ENCODE measurements at places on chromosomes 12 and 14.
A peak's percentile ranks its signal among the peaks of the same experiment; 100 is the strongest.

DNA sequence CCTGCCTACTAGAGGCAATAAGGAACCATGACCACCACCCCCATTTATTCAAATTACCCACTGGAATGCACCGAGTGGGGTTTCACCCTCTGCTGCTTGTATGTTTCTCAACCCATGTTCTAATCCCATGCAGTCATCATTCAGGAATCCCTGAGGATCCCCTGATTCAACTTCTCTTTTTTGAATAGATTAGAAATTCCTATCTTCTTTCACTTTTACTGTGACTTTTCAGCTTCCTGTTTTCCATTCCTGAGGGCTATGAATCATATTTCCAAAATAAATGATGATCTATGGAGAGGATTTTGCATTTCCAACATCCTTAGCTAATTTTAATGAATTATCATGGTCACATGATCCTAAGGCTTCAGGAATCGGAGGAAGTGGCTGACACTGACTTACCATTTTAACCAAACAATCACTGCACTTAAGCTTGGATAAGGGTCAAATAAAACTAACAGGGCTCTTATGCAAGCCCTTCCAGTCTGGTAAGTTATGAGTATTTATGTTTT, 19.4 kb upstream of the P2RX4 start:
- peak; percentile 87 for DNase-seq

- DNase-seq: no peak
These were observed 309.8 kb downstream of the TMEM121 start for GRCh38 chr14:105836160-105836559.

DNA sequence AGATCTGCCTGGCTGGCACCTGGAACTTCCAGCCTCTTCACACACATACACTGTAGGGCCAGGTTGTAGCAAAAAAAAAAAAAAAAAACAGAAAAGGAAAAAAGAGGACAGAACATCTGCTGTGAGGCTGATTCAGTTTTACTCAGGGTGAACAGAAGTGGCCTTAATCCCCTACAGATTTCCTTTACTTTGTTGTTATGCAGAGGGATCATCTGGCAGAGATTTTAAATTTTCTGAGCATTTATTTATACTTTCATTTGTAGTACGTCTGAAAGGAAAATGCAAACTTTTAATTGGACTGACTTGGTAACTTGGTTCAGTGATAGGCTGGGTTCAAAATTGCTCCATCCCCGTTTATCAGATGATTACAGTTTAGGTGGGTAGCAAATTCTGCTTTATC, 50.8 kb upstream of the PRICKLE1 start:
- no peak for DNase-seq

GRCh38 chr12:100974341-100974740, 179.8 kb downstream of the ANO4 start:
- DNase-seq: no peak

- DNase-seq: no peak
These were observed 184.0 kb upstream of the SYT1 start for GRCh38 chr12:78680596-78680995.

DNA sequence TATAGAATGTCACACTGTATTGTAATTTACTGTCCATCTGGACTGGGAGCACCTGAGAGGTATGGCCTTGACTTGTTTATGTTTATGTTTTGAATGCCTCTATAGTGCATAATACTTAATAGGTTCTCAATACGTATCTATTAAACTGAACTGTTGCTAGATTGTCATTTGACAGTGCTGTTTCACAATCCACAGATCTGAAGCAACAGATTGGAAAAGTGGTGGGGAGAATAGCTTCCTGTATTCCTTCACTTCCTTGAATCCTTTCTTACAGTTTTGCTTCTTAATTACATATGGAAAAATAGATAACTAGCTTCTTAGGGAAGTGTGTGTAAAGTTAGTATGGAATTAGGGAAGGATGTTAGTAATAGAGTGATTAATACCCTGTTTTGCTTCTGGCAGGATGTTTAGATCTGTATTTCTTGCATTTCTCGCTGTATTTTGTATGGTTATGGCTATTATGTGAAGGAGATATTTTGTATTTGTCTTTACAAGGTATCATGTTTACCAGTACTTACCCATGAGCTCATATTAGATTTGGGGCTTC, 4.5 kb downstream of the CNOT2 start:
- peak; percentile 25 for DNase-seq

GRCh38 chr14:81567302-81567701, 33.6 kb upstream of the SEL1L start:
- DNase-seq: no peak

GRCh38 chr14:31229009-31229408, 21.4 kb upstream of the HECTD1 start:
- no peak for DNase-seq

- no peak for DNase-seq
These were observed 86.3 kb downstream of the CCER1 start for GRCh38 chr12:90868626-90869025.

DNA sequence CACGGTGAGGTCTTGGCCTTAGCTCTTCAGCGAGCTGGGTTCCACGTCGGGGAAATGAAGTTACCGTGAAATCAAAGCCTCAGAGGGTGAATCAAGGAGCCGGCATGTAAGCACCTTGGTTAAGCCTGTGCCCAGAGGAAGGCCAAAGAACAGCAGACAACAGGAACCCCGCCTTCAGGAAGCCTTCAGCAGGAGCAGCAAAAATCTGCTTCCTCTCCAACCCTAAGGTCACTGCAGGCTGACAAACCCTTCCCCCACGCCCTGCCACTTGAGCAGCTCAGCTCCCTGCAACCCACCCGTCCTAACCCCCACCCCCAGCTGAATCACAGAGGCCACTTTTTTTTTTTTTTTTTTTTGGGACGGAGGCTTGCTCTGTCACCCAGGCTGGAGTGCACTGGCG, 72.9 kb upstream of the LTA4H start:
- DNase-seq: peak; percentile 90

DNA sequence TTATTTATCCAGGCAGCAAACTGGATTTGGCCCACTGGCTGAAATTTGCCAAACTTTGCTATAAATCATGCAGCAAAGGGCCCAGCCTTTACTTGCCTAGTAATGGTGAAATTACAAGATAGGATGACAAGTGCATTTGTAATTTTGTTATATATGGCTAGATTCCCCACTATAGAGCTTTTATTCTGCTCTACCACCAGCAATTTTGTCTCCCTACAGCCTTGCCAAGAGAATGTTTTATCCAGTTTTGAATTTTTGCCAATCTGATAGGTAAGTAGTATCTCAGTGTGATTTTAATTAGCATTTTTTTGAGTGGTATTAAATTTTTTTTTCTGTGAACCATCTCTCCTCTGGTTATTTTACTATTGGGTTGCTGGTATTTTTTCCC, 161.6 kb downstream of the SLC41A2 start:
- DNase-seq: no peak

GRCh38 chr12:13504736-13505135, 308.2 kb downstream of the EMP1 start:
- DNase-seq: no peak

DNA sequence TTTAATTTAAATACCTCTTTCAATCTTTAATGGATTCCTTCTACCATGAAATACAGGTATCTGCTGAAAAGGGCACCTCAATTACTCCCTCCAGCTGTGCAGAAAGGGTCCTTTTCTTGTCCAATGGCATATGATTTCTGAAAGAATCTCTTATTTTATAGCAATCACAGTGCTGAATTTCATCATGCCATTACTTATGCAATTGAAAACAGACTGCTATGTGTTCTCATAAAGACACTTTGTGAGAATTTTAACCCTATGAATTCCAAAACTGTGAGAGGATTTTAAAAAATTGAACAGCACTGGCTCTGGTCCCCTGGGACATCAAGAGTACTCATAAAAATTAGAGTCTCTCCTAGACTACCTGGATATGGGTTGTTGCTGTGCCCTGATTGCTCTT, 45.9 kb upstream of the CNOT2 start:
- no peak for DNase-seq

DNA sequence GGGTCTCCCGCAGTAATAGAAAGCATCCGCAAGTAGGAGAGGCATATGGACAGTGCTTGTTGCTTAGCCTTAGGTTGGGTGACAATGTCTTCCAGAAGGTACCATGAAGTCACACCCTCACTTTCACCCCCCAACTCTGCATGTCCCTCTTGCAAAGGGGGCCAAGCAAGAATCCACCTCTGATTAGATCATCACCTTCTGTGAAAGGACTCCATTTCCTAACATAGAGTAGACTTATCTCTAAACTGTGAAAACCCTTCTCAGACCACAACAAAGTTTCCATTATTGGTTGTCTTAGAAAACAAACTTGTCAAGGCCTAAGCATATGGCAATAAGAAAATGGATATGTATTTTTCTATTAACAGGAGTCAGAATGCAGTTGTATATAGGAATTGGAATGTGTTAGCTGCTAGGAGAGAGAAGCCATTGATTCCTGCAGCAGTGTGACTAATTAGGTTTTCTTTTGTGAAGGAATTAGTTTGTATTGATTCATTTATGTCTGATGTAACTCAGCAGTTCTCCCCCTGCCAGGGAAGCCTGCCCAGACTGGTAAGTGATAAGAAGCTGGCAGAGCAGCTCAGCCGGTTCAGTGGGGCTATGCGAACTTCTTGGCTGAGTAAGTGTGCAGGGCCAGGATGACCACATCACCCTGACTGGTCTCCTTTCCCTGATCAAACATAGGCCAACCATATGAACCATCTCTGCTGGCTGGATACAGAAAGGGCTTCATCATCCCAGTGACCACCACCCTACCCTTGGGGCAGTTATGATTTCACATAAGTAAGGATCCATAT, 107.3 kb upstream of the CCDC196 start:
- no peak for DNase-seq

DNA sequence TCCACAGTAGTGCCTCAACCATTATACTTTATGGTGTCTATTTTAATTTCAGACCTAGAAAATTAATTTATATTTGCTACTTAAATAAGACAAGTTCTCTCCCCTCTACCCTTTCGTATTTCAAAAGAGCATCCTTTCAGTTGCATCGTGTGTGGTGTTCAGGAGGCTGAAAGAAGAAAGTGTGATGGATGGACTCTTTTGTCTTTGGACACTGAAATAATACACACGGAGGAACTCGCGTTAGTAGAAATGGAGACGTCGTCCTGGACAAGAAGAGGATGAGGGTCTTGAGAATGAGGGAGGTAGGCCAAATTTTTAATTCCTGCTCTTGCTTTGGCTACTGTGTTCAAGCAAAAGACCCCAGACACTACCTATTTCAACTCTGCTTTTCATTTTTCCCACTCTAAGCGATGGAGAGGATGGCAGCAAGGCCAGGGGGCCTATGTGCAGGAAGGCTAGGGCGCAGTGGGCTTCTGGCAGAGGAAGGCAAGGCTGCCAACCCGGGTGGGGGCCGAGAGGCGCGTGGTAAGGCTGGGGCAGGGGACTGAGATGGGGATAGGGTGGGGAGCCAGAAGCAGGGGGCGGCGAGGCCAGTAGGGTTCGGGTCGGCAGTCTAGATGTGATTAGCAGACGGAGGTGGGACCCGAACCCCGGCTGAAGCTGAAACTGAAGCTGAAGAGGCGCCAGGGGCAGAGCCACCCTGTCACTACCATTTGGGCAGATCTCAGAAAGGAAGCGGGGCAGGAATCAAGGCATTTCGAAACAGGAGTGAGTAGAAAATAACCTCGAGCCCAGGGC, 722 bp downstream of the TMED8 start:
- DNase-seq: peak; percentile 31

DNA sequence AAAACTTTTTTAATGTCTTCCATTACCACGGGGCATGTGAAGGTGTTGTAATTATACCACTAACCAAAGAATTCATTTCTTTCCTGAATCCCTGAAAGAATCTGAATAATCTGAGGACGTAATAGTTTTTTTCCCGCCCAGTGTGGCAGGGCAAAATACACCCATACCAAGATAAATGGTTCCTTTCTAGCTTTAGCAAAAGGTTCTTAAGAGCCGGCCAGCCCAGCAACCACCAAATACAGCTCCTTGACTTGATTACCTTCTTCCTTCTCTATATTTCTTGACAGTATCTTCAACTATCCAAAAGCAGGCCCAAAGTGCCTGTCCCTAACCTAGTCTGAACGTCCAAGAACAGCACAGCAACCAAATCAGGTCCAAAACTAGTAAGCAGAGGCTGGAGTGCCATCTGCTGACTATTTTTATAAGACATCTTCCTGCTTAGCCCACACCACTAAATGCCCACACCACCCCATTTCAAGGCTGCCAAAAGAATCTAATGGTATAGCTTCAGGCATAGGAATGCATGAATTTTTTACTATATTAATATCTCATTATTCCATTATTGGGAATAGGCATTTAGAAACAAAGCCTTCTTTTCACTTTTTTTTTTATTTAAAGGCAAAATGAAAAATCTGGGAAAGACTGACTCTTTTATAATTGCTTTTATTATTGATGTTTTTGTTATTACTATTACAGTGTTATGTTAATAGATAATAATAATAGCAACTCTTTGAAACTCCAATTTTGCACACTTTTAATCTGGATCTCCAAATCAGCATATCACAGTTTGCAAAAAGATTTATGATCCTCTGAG, 524.4 kb downstream of the MED13L start:
- peak; percentile 73 for DNase-seq

DNA sequence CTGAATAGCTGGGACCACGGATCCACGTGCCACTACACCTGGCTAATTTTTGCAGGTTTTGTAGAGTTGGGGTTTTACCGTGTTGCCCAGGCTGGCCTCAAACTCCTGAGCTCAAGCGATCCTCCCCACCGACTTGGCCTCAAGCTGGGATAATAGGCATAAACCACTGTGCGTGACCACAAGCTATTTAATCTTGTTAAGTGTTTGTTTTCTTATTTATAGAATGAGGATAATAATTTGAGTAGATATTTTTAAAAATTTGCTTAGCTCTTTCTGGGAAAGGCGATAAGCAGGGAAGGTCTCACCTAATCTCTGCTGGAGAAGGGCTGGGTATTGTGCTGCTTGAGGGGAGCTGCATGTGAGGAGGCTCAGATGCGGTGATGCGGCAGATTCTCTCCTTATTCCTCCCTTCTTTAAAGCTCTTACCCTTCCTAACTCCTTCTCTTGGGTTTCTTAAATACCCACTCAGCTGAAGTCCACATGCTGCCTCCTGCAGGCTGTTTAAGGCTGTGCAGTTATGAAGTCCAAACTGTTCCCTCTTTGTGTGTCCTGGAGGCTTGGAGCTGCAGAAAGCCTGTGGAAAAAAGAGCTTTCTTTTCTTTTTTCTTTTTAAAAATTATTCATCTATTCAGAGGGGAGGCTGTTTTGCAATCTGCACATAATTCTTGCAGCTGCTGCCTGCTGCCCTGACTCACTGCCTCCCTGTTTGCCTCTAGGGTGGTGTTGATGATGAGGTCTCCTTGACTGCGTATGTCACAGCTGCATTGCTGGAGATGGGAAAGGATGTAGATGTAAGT, 37.9 kb downstream of the A2ML1 start:
- peak; percentile 74 for DNase-seq

DNA sequence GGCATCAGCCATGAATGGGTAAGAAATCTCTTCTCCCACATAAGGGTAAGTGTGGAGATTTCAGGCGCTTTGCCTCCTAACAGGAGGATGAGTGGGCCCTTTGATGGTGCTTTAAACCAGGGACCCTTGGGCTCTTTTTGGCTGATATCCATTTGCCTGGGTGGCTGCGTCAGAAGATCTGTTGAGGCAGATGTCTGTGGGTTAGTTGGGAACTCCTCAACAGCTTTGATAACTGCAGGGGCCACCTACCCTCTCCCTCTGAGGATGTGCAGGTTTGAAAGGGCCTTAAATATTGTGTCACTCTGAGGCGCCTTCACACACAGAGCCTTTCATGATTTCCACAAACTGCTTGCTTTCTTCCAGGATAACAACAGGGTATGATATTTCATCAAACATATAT, 210.7 kb downstream of the PPM1H start:
- DNase-seq: no peak

- DNase-seq: peak; percentile 46
These were observed 1.3 kb downstream of the CHST11 start for GRCh38 chr12:104457746-104458693.

GRCh38 chr14:70905301-70905700, 2.0 kb upstream of the PCNX1 start:
- peak; percentile 79 for DNase-seq

Measured in dermis blood vessel endothelial cell (primary cell).